Gastrocnemius medialis (tissue), 4 donors: ENCODE measurements at places on chromosomes 2 and 18. TPM values are rescaled to one million over a fixed set of nuclear protein-coding genes. Genes with fewer than 3 reads are reported as not detected.

GRCh38 chr18:23020555-23021294, 87.6 kb downstream of the RBBP8 start:
- no peak for DNase-seq
- H3K27me3 ChIP-seq: no peaks in the 10 kb centered on the region
- no peak overlapping the region for H3K27ac ChIP-seq

- no peak overlapping the region for H3K4me3 ChIP-seq
- H3K27ac ChIP-seq: no peak overlapping the region
- no peaks in the 10 kb centered on the region for H3K4me1 ChIP-seq
- DNase-seq: no peak
Measured at GRCh38 chr2:86323273-86324021, 14.0 kb downstream of the REEP1 start.

- no peak overlapping the region for H3K4me3 ChIP-seq
- no peaks in the 10 kb centered on the region for H3K4me1 ChIP-seq
- H3K27me3 ChIP-seq: no peaks in the 10 kb centered on the region
- no peaks in the 10 kb centered on the region for H3K36me3 ChIP-seq
- H3K27ac ChIP-seq: peak overlapping the region; percentile 44
Measured at GRCh38 chr2:170501421-170502043, 213.6 kb upstream of the SP5 start.

DNA sequence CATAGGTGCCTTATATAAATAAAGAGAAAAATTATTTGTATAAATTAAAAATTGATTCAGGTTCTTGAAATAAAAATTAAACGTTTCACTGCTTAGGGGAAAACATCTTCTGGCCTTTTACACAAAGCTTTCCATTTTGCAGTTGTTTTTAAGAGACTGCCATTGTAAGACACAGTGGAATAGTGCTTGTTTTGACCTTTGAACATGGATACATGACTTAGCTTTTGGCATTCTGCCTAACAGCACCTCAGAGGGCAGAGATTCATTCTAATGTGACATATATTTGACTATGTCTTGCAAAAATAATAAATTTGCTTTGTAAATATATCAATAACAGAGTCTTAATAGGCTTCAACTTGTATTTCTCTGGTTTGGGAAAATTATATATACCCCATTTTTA, 142.1 kb downstream of the SLC4A10 start:
- H3K27me3 ChIP-seq: no peaks in the 10 kb centered on the region
- no peaks in the 10 kb centered on the region for H3K36me3 ChIP-seq
- no peak overlapping the region for H3K4me3 ChIP-seq
- DNase-seq: no peak

- no peaks in the 10 kb centered on the region for H3K36me3 ChIP-seq
- no peak for DNase-seq
- no peaks in the 10 kb centered on the region for H3K4me1 ChIP-seq
- H3K4me3 ChIP-seq: no peak overlapping the region
- H3K27me3 ChIP-seq: no peaks in the 10 kb centered on the region
Measured at GRCh38 chr2:2000018-2000723, 255.9 kb upstream of the PXDN start.

DNA sequence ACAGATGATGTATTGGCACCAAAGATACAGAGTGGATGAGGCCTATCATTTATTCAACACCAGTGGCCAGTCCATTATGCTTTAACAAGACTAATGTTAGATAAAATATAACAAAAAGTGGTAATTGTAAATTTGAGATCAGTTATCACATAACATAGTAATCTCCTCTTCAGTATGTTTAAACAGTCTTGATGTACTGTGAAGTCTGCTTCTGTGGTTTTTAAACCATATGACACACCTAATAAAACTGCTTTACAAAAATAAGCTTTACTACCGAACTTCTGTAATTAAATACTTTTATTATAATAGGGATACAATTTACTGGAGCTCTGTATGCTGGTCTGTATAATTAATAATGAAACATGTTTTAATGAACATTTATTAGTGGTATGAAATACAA, 2156.1 kb upstream of the CELF4 start:
- no peak overlapping the region for H3K4me3 ChIP-seq
- no peaks in the 10 kb centered on the region for H3K4me1 ChIP-seq
- H3K36me3 ChIP-seq: no peaks in the 10 kb centered on the region
- no peaks in the 10 kb centered on the region for H3K27me3 ChIP-seq

GRCh38 chr2:127479866-127480743, 46.2 kb downstream of the IWS1 start:
- no peaks in the 10 kb centered on the region for H3K4me1 ChIP-seq
- no peaks in the 10 kb centered on the region for H3K27me3 ChIP-seq
- H3K27ac ChIP-seq: no peak overlapping the region
- DNase-seq: no peak
- H3K36me3 ChIP-seq: peaks cover 36% of the 10 kb centered on the region

DNA sequence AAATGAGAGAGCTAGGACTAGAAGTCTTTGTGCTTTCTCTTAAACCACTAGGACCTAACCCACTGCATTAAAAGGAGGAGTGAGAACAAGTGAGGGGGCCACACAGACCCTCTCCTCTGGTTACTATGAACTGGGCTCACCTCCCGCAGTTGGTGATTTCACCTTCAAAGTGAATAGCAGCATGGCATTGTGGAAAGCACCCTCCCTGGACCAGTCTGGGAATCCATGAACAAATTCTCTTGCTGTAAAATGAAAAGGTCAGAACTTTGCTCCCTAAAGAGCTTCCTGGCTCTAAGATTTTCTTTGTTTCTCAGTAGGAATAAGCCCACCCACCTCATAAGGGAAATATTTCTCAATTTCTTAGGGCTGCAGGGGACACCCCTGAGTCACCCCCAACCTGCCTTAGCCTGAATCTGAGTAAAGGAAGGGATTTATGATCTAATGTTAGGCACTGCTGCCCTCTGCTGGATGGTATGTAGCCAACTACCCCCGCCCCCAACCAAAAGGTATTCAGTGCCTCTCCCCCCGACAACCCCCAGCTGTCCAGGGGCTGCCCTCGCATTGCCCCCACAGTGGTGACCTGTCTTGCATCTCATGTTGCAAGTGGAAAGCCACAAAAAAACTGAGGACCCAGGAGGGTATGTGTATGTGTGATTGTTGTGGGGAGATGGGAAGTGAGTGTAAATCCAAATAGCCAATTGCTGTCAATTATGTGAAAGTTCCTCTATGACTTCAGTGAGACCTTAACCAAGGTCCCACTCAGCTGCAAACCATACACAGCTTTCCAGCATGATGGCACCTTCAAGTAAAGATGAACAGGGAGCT, 230.9 kb upstream of the SLC14A2 start:
- H3K27me3 ChIP-seq: no peaks in the 10 kb centered on the region
- no peak overlapping the region for H3K27ac ChIP-seq
- peak; percentile 51 for DNase-seq
- no peak overlapping the region for H3K4me3 ChIP-seq

DNA sequence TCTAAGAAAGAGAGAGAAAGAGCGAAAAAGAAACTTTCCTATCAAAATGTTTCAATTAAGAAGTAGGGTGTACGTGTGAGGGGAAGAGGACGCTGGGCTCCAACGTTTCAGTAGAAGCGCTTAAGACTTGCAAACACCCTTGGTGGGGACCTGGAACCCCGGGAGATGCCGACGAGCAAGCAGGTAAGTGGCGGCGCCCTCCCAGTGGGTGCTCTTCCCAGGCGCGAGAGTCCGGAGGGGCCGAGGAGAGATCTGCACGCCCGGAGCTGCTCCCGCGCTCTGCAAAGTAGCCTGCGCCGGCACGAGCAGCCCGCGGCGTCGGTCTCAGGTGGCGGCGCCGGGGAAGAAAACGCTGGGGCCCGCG, 678 bp upstream of the OTX1 start:
- H3K27ac ChIP-seq: no peak overlapping the region
- no peaks in the 10 kb centered on the region for H3K36me3 ChIP-seq
- peaks cover 25% of the 10 kb centered on the region for H3K4me1 ChIP-seq
- DNase-seq: no peak
- peaks cover 97% of the 10 kb centered on the region for H3K27me3 ChIP-seq

- DNase-seq: no peak
- no peaks in the 10 kb centered on the region for H3K27me3 ChIP-seq
- H3K36me3 ChIP-seq: no peaks in the 10 kb centered on the region
Measured at GRCh38 chr2:143617803-143618415, 488.7 kb downstream of the ARHGAP15 start.

DNA sequence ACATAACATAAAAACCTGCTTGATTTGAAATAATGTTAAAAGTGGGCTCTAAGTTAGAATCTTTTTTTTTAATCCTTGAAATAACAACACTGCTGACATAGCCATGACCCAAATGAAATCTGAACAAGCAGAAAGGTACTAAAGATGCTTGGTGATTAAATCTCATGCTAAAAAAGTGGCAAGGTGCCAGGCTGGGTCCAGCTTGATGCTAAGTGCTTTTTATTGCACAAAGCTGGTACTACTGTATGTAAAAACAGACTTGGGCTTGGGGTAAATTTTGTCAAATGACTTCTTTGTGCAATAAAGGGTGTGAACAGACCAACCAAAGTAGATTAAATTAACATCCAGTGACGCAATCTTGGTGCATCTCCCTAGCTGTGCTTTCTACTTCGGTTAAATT, 13.4 kb downstream of the BCL11A start:
- no peak overlapping the region for H3K4me3 ChIP-seq
- H3K27ac ChIP-seq: no peak overlapping the region
- no peaks in the 10 kb centered on the region for H3K4me1 ChIP-seq

- H3K27me3 ChIP-seq: no peaks in the 10 kb centered on the region
- H3K4me1 ChIP-seq: peaks cover 35% of the 10 kb centered on the region
- H3K27ac ChIP-seq: peak overlapping the region; percentile 91
- DNase-seq: no peak
- H3K36me3 ChIP-seq: no peaks in the 10 kb centered on the region
- H3K4me3 ChIP-seq: peak overlapping the region; percentile 79
Measured at GRCh38 chr2:178478130-178478438, 316 bp downstream of the FKBP7 start.

DNA sequence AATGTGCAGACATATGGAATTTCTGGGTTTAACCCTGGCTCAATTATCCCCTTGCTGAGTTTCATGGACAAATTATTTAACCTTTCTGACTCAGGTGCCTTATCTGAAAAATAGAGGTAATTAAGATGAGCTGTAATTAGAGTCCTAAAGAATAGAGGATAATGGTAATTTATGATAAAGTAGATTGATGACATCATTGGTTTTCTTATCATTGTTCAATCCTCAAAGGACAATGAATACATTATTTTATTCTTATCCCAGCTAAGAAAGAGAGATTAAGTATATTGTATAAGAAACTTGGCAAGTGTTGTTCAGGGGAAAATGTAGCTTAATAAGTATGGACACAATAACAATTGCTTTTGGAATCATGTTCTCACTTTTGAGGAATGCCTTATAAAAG, 279.3 kb downstream of the NYAP2 start:
- H3K4me3 ChIP-seq: no peak overlapping the region
- no peak overlapping the region for H3K27ac ChIP-seq
- H3K36me3 ChIP-seq: no peaks in the 10 kb centered on the region
- no peaks in the 10 kb centered on the region for H3K27me3 ChIP-seq

- H3K4me3 ChIP-seq: no peak overlapping the region
- no peaks in the 10 kb centered on the region for H3K27me3 ChIP-seq
- no peak for DNase-seq
- no peaks in the 10 kb centered on the region for H3K36me3 ChIP-seq
- peaks cover 3% of the 10 kb centered on the region for H3K4me1 ChIP-seq
Measured at GRCh38 chr18:22282311-22283115, 113.1 kb downstream of the GATA6 start.

DNA sequence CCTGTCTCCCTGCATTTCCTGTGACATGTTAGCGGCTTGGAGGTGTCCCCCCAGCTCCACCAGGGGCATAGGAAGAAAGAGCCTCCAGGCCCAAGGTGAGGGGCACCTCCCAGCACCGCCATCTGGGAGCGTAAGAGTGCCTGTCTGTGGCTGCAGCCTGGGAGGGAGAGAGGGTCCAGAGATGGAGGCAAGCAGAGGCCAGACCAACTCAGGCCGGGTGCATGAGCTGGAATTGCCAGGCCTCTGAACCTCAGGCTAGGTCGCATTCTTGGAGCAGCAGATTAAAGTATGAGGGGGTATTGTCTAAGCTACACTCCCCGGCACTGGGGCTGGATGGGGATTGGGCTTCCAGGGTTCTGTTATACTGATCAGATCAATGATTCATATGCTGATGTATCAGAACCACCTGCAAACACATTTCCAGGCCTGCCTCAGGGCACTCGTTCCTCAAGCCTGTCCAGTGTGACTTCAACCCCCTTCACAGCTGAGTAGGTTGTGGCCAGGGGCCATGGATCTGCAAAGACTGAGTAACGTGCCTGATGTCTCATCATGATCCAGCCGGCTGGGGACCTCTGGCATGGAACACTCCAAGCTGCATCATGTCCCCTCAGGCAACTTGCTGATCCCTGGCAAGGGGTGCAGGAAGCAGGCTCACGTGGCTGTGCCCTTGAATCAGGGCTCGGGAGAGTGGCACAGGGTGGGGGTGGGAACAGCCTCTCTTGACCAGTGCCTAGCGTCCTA, 73.2 kb downstream of the HS1BP3 start:
- H3K4me1 ChIP-seq: peaks cover 35% of the 10 kb centered on the region
- no peaks in the 10 kb centered on the region for H3K27me3 ChIP-seq
- DNase-seq: no peak
- no peak overlapping the region for H3K4me3 ChIP-seq
- H3K27ac ChIP-seq: peak overlapping the region; percentile 80

- H3K4me3 ChIP-seq: peak overlapping the region; percentile 91
- DNase-seq: peak; percentile 70
- H3K27ac ChIP-seq: peak overlapping the region; percentile 81
- H3K36me3 ChIP-seq: no peaks in the 10 kb centered on the region
- peaks cover 24% of the 10 kb centered on the region for H3K4me1 ChIP-seq
Measured at GRCh38 chr2:199459286-199460100, 1.8 kb upstream of the SATB2 start.

DNA sequence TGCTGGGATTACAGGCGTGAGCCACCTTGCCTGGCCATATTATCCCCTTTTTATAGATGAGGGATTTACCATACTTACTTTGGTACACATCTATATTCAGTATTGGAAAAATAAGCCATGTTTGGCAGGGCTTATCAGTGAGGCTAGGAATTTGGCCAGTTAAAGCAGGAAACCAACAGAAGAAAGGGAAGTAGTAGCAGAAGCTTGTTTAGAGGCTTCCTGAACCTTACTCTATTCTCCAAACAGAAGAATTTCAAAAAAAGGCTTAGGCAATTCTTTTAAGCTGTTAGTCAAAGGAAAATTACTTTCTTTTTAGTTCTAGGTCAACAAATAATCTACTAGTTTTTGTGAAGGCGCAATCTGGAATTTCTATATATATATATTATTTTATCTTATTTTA, 3.2 kb upstream of the GLS start:
- no peaks in the 10 kb centered on the region for H3K27me3 ChIP-seq
- H3K4me1 ChIP-seq: no peaks in the 10 kb centered on the region
- no peak overlapping the region for H3K4me3 ChIP-seq

GLI2 gene
- 0.31 TPM for total RNA-seq

GKN2 gene
- total RNA-seq: not detected

DLX2 gene
- total RNA-seq: not detected

CHAC2 gene
- total RNA-seq: 10.3 TPM

CXCR4 gene
- total RNA-seq: 3.7 TPM

KLHL30 gene
- 37.9 TPM for total RNA-seq
